CD8-positive, alpha-beta memory T cell (primary cell): ENCODE measurements at places on chromosomes 1 and 21. TPM values are rescaled to one million over a fixed set of nuclear protein-coding genes. Genes with fewer than 3 reads are reported as not detected.

- no peak overlapping the region for H3K27ac ChIP-seq
- H3K36me3 ChIP-seq, result no peaks in the 10 kb centered on the region
- H3K27me3 ChIP-seq, result no peaks in the 10 kb centered on the region
- H3K4me1 ChIP-seq, result peaks cover 5% of the 10 kb centered on the region
Measured at GRCh38 chr21:42254083-42254482, 35.1 kb downstream of the ABCG1 start.

Gene OR2T34
- total RNA-seq, result not detected

- no peak overlapping the region for H3K27ac ChIP-seq
- DNase-seq, result peak; percentile 47
- H3K36me3 ChIP-seq, result no peaks in the 10 kb centered on the region
- H3K4me1 ChIP-seq, result no peaks in the 10 kb centered on the region
Measured at GRCh38 chr21:34630536-34631143, 15.7 kb upstream of the RCAN1 start.

DNA sequence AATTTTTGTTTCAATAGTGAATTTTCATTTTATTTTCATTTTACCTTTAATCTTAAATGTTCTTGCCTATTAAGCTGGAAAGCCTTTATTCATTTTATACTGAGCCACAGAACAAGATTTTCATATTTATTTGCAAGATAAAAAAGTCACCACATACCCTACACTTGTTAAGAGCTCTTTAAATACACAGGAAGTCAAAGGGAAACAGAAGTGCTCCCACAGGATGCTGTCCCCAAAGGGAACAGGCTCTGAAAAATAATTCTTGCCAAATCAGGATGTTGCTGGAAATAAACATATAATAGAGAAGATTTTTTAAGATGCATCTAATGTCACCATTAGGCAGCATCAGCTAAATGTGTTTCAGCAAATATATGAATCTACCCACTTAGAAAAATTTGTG is 113.6 kb downstream of the VAV3 start:
- DNase-seq, result no peak
- H3K4me3 ChIP-seq, result no peak overlapping the region
- H3K4me1 ChIP-seq, result no peaks in the 10 kb centered on the region
- no peaks in the 10 kb centered on the region for H3K27me3 ChIP-seq

DNA sequence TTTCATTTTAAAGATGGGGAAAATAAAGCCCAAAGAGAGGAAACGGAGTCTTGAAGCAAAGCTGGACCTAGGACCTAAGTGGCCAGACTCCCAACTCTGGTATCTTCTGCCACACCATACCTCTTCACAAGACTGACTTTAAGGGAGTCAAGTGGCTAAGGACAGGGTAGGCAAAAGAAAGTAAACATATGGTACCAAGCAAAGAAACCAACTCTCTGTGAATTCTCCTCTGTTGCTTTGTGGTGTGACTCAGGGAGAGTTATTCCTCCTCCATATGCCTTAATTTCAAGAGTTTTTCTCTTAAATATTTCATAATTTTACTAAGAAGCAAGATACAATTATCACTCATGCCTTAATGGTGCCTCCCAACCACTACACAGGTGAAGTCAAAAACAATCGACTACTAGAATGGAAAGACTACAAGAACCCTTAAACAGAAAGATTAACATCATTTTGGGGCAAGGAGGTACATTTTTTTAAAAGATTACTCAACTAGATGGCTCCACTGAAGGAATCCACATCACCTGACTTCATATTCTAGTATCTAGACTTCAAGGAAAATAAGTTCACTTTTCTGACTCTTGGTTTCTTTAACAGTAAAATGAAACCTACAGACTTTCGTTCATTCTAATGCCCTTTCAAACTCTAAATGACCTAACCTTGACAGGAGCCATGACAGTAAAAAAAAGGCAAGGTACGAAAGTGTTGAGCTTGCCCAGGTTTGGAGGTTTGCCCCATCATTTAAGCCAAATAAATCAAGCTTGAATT is 44.2 kb downstream of the LUZP1 start:
- no peak for DNase-seq
- H3K4me3 ChIP-seq, result no peak overlapping the region
- no peak overlapping the region for H3K27ac ChIP-seq
- no peaks in the 10 kb centered on the region for H3K27me3 ChIP-seq

Gene SSX2IP
- total RNA-seq, result 11.4 TPM

- H3K36me3 ChIP-seq, result no peaks in the 10 kb centered on the region
- H3K4me3 ChIP-seq, result no peak overlapping the region
- no peak overlapping the region for H3K27ac ChIP-seq
- H3K4me1 ChIP-seq, result no peaks in the 10 kb centered on the region
- DNase-seq, result no peak
Measured at GRCh38 chr21:40964691-40965090, 117.7 kb upstream of the DSCAM start.

Gene TFF2
- total RNA-seq, result not detected

Gene TNFRSF1B
- total RNA-seq, result 169 TPM

DNA sequence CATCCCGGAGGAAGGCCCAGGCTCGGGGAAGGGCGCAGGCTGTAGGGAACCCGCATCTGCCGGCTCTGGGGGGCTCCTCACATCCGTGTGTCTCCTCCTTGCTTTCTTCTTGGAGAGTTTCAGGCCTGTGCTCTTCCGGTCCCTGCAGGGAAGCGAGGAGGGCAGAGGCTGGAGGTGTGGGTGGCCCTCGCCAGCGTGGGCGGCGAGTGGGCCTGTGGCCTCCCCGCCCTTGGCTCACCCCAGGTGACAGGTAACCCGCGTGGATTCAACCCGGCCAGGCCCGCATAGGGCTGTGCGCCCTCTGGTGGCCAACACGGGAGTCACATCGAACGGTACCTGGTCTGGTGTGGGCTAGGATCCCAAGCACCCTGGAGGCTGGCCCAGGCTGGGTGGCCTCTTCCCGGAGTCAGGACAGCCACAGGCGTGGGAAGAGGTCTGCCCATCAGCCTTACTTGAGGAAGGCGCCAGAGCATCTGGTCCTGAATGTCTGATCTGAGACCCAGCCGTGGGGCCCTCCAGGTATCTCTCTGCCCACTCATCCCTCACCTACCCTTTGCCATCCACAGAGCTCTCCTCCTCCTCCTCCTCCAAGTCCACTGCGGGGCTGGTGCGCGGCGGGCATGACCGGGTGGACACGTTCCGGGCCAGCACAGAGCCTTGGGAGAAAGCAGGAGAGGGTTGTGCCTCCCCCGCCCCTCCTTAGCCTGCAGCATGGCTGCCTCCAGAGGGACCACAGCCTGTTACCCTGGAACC is 9.6 kb upstream of the TNFRSF25 start:
- no peak overlapping the region for H3K4me3 ChIP-seq
- peaks cover 8% of the 10 kb centered on the region for H3K4me1 ChIP-seq
- no peaks in the 10 kb centered on the region for H3K36me3 ChIP-seq
- DNase-seq, result peak; percentile 67

- no peaks in the 10 kb centered on the region for H3K27me3 ChIP-seq
- H3K36me3 ChIP-seq, result no peaks in the 10 kb centered on the region
- H3K4me1 ChIP-seq, result no peaks in the 10 kb centered on the region
- DNase-seq, result no peak
- H3K27ac ChIP-seq, result no peak overlapping the region
- no peak overlapping the region for H3K4me3 ChIP-seq
Measured at GRCh38 chr1:65505547-65506300, 85.3 kb downstream of the LEPR start.

DNA sequence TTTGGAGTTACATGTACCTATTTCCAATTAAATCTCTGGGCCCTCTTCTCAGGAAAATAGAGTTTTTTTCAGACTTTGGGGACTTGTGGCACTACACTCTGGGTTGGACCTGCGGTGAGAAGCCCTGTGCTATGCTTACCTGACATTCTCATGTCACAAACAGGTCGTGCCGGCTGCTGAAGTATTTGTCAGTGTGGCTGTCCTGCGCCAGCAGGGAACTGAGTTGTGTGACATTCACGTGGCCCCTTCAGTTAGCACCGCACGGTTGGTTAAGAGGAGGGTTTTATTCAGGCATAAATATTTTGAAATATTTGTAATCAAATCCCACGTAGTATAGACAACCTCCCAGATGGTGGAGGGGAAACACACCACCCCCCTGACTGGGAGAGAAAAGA is 6.3 kb upstream of the COL6A2 start:
- H3K4me3 ChIP-seq, result no peak overlapping the region
- H3K27me3 ChIP-seq, result no peaks in the 10 kb centered on the region
- DNase-seq, result no peak

- DNase-seq, result no peak
- H3K27ac ChIP-seq, result no peak overlapping the region
- H3K36me3 ChIP-seq, result no peaks in the 10 kb centered on the region
- no peaks in the 10 kb centered on the region for H3K27me3 ChIP-seq
- no peak overlapping the region for H3K4me3 ChIP-seq
Measured at GRCh38 chr1:232515706-232516105, 114.2 kb downstream of the SIPA1L2 start.

DNA sequence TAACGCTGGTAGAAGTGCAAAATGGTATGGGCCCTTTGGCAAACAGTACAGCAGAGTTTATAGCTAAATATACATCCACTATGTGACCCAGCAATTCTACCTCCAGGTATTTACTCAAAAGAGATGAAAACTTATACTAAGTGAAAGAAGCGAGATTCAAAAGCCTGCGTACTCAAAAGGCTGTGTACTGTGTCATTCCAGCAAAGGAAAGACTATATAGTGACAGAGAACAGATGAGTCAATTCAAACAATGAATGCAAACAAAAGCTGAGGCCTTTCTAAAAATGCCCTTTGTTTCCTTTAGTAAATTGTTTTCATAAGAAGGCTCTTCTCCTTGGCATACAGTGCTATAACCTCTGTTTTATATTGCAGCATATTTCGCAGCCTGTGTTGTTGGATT is 268.8 kb upstream of the CSF3R start:
- no peak overlapping the region for H3K27ac ChIP-seq
- H3K4me1 ChIP-seq, result no peaks in the 10 kb centered on the region
- DNase-seq, result no peak
- no peaks in the 10 kb centered on the region for H3K36me3 ChIP-seq
- no peak overlapping the region for H3K4me3 ChIP-seq
- no peaks in the 10 kb centered on the region for H3K27me3 ChIP-seq

Gene ACTN2
- total RNA-seq, result not detected

Gene SPRR4
- total RNA-seq, result not detected

- no peak for DNase-seq
- H3K4me1 ChIP-seq, result peaks cover 22% of the 10 kb centered on the region
- no peak overlapping the region for H3K27ac ChIP-seq
- H3K27me3 ChIP-seq, result no peaks in the 10 kb centered on the region
- no peak overlapping the region for H3K4me3 ChIP-seq
Measured at GRCh38 chr1:198918920-198919319, 280.1 kb downstream of the PTPRC start.

- H3K36me3 ChIP-seq, result no peaks in the 10 kb centered on the region
- H3K27ac ChIP-seq, result no peak overlapping the region
- H3K4me1 ChIP-seq, result peaks cover 13% of the 10 kb centered on the region
- DNase-seq, result no peak
- no peak overlapping the region for H3K4me3 ChIP-seq
Measured at GRCh38 chr1:16210581-16210980, 1.9 kb downstream of the ARHGEF19 start.

- DNase-seq, result no peak
- no peaks in the 10 kb centered on the region for H3K4me1 ChIP-seq
- H3K27ac ChIP-seq, result no peak overlapping the region
- no peaks in the 10 kb centered on the region for H3K27me3 ChIP-seq
- no peak overlapping the region for H3K4me3 ChIP-seq
Measured at GRCh38 chr21:41095983-41096382, 72.0 kb upstream of the BACE2 start.

GRCh38 chr1:51969038-51969705 is 21.3 kb downstream of the RAB3B start:
- no peak overlapping the region for H3K27ac ChIP-seq
- H3K27me3 ChIP-seq, result no peaks in the 10 kb centered on the region
- DNase-seq, result no peak
- H3K4me3 ChIP-seq, result no peak overlapping the region

Gene LCE3D
- not detected for total RNA-seq

DNA sequence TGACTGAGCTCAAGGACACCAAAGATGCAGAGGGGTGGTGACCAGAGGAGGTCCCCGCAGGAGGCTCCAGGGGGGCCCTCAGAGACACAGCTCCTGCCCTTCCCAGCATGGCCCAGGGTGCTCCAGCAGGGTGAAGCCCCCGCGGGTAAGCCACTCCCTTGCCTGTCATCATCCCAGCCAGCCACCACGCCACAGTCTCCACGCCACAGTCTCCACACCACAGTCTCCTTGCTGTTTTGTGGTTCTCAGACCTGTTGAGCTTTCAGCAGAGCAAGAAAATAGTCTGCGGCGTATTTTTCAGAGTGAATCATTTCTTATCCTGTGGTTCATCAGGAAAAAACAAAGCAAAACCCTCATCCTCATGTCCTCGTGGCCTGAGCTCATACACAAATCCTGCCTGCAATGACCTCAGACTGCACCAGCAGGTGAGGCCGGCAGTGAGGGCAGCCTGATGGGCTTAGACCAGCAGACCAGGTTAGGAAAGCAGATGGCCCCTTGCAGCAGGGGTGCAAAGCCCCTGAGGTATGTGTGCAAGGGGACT is 25.7 kb upstream of the ABCG1 start:
- DNase-seq, result peak; percentile 41
- no peak overlapping the region for H3K27ac ChIP-seq
- H3K4me3 ChIP-seq, result no peak overlapping the region
- H3K36me3 ChIP-seq, result no peaks in the 10 kb centered on the region
- peaks cover 56% of the 10 kb centered on the region for H3K4me1 ChIP-seq
- no peaks in the 10 kb centered on the region for H3K27me3 ChIP-seq

Gene SPATA46
- not detected for total RNA-seq

DNA sequence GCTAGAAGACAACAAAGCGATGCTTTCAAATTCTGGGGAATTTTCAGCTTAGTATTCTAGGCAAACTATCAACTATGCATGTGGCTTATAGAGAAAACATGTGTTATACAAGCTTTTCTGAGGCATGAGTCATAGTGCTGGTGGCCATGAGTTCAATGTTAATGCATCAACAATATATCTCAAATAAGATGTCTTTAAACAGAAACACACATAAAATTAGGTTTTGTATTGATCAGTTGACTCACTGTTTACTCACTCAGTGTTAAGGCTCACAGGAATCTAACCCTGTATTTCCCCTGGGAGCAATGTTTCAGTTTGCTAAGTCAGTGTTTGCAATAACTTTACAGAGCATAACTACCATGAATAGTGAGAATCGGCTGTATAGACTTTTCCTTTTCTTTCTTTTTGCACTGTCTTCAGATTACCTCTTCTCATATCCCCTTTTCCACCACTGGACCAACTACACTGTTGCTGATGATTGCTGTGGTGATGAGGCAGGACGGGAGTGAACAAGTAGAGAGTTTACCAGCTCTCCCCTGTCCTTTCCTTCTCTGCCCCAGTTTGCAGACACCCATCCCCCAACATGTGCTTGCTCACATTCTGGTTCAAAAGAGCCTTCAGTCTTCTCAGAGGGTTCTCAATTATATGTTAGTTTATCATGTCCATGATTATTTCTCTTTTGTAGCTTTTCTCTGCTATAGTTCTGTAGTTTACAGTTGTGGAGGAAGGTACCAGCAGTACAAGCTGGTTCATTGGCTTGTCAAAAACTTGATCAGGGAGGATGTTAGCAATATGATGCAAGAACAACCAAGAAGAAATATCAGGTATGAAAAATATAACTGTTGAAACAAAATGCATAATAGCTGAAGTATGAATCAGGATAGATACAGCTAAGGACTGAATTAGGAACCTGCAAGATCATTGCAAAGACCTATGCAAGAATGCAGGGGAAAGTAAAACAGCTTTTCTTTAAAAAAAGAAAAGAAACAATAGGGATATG is 23.9 kb downstream of the CD2 start:
- DNase-seq, result no peak
- no peak overlapping the region for H3K4me3 ChIP-seq
- H3K27me3 ChIP-seq, result no peaks in the 10 kb centered on the region
- no peaks in the 10 kb centered on the region for H3K36me3 ChIP-seq
- no peak overlapping the region for H3K27ac ChIP-seq
- peaks cover 16% of the 10 kb centered on the region for H3K4me1 ChIP-seq

Gene TOE1
- 46.4 TPM for total RNA-seq

Gene OLIG2
- total RNA-seq, result not detected

Gene MROH7
- not detected for total RNA-seq
